Endothelial cell (in vitro differentiated cells): ENCODE measurements at places on chromosomes 5 and 9. TPM values are rescaled to one million over a fixed set of nuclear protein-coding genes. Genes with fewer than 3 reads are reported as not detected.

GRCh38 chr9:73230251-73230650, 78.6 kb downstream of the ANXA1 start:
- DNase-seq: no peak
- H3K27me3 ChIP-seq: no peaks in the 10 kb centered on the region
- no peaks in the 10 kb centered on the region for H3K4me1 ChIP-seq
- no peak overlapping the region for H3K4me3 ChIP-seq

DNA sequence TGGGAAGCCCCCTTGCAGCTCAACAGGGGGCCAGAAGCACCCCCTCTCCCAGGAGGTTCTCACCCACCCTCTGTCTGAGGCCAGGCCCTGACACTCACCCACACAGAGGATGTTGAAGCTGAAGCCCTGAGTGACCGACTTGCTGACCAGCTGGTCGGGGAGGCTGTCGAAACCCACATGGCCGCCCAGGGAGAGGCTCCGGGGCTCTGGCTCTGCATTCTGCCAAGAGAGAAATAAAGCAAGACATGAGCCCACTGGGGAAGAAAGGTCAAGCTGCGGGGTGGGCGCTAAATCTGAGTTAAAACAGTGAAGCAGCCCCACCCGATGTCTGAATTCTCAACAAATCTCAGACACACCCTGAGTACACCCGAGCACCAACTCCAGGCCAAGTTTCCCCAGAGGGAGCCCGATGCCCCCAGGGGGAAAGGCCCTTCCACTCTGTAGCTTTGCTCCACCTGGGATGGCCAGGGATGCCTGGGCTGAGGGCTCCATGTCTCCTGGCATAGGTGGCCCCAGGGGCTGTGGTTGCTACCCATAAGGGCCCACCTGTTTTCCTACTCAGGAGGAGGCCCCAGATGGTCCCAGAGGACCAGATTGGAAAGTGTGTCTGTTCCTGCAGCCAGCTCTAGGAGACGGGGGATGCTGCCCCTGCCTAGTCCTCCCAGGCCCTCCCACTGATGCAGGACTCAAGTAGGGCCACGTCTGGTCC, 11.6 kb downstream of the SEPTIN8 start:
- no peak overlapping the region for H3K27ac ChIP-seq
- DNase-seq: no peak
- peaks cover 12% of the 10 kb centered on the region for H3K4me1 ChIP-seq
- H3K36me3 ChIP-seq: peaks cover 19% of the 10 kb centered on the region

DNA sequence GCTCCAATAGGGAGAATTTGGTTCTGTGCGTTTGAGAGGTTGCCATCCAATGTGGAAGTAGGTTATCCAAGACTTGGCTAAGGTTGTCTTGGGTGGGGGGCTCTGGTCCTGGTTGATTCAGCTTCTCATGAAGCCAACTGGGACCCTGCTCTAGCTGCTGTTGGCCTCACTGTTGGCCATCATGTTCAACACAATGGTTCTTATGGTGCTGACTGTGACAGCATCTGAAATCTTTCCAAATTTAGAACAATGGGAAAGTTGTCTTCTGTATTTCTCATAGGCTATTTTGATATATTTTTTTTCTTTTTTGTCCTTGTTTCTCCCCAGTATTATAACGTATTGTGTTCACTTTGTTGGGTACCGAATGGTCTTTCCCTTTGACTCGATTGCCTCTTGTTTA, 71.9 kb downstream of the GDNF start:
- H3K4me3 ChIP-seq: no peak overlapping the region
- DNase-seq: no peak
- no peaks in the 10 kb centered on the region for H3K4me1 ChIP-seq
- no peaks in the 10 kb centered on the region for H3K36me3 ChIP-seq

SLC6A7 gene
- not detected for total RNA-seq

DNA sequence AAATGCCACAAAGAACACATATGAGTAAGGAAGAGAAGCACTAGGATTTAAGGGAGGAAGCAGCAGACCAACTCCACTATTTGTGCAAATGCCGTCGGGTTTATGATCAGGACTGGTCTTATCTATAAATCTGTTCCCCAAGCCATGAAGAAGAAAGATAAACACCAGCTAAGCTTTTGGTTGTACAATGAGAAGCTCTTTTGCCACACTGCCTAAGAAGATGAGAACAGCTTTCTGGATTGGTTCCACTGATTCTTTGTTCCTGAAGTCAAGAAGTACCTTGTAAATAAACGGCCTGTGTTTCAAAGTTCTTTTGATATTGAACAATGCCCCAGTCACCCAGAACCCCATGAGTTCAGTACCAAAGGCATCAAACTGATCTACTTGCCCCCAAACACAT, 93.9 kb downstream of the RFX3 start:
- no peaks in the 10 kb centered on the region for H3K27me3 ChIP-seq
- no peak overlapping the region for H3K4me3 ChIP-seq
- no peaks in the 10 kb centered on the region for H3K36me3 ChIP-seq
- peaks cover 2% of the 10 kb centered on the region for H3K4me1 ChIP-seq
- no peak for DNase-seq

- DNase-seq: no peak
- H3K4me3 ChIP-seq: no peak overlapping the region
- no peaks in the 10 kb centered on the region for H3K4me1 ChIP-seq
- H3K36me3 ChIP-seq: peaks cover 4% of the 10 kb centered on the region
- H3K27me3 ChIP-seq: no peaks in the 10 kb centered on the region
Measured at GRCh38 chr9:36276781-36277181, 18.5 kb upstream of the GNE start.

SYK gene
- 0.36 TPM for total RNA-seq
